Spinal cord (tissue), 10 donors: ENCODE measurements at places on chromosomes 16 and 17. TPM values are rescaled to one million over a fixed set of nuclear protein-coding genes. Genes with fewer than 3 reads are reported as not detected.

- H3K36me3 ChIP-seq, result no peaks in the 10 kb centered on the region
- H3K4me1 ChIP-seq, result peaks cover 11% of the 10 kb centered on the region
- H3K27me3 ChIP-seq, result peaks cover 5% of the 10 kb centered on the region
Observed at GRCh38 chr16:86664522-86665318, 86.4 kb downstream of the FOXL1 start.

GRCh38 chr16:69443927-69444631 is 19.7 kb downstream of the CYB5B start:
- no peak overlapping the region for H3K4me3 ChIP-seq
- no peak for DNase-seq
- peaks cover 3% of the 10 kb centered on the region for H3K4me1 ChIP-seq

DNA sequence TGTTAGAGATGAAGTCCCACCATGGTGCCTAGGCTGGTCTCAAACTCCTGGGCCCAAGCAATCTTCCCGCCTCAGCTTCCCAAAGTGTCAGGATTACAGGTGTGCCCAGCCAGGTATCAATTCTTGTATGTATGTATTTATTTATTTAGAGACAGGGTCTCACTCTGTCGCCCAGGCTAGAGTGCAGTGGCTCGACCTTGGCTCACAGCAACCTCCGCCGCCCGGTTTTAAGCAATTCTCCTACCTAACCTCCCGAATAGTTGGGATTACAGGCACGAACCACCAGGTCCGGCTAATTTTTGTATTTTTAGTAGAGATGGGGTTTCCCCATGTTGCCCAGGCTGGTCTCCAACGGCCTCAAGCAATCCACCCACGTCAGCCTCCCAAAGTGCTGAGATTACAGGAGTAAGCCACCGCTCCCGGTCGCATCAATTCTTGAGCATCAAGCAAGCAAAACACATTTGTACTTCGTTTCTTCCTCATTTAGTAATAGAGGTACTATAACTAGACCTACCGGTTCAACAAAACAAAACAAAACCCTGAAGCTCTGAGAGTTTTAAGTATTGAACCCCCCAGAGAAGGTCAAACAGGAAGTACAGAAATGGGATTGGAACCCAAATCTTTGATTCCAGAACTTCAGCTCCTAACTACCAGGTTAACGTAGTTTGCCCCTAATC is 1.0 kb upstream of the ZNF500 start:
- peak overlapping the region; percentile 87 for H3K27ac ChIP-seq
- H3K36me3 ChIP-seq, result peaks cover 27% of the 10 kb centered on the region
- H3K27me3 ChIP-seq, result no peaks in the 10 kb centered on the region
- H3K4me1 ChIP-seq, result peaks cover 36% of the 10 kb centered on the region

DNA sequence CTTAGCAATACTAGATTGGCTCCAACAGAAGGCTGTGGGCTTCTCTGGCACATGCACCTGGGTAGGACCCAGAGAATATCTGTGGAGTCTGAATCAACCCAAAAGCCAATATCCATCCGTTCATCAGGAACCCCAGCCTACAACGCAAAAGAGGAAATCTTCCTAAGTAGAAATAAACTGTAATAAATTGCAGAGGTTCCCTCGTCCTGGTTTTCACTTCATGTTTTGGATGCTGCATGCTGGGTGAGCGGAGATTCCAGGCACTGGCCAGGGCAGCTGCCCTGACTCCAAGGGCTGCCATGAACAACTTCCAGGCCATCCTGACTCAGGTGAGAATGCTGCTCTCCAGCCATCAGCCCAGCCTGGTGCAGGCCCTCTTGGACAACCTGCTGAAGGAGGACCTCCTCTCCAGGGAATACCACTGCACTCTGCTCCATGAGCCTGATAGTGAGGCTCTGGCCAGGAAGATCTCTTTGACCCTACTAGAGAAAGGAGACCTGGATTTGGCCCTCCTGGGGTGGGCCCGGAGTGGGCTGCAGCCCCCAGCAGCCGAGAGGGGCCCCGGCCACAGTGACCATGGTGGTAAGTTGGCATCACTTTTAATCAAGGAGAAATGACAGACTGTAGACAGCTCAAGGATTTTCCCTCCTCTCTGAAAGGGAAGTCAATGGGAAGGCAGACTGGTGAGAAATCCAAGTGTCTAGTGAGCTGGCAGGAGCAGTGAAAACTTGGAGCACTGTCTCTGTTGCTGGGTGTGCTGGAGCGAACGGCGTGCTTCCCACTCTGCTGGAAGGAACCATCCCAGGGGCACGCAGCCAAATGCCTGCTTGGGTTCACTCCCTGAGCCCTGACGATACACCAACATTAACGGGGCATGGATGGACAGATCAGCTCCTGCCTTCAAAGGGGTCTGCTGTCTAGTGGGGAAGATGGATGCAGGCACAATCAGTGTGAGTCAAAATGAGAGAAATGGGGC is 10.7 kb upstream of the CIITA start:
- H3K4me1 ChIP-seq, result peaks cover 12% of the 10 kb centered on the region
- H3K36me3 ChIP-seq, result no peaks in the 10 kb centered on the region
- no peak overlapping the region for H3K4me3 ChIP-seq
- peak; percentile 29 for DNase-seq

DNA sequence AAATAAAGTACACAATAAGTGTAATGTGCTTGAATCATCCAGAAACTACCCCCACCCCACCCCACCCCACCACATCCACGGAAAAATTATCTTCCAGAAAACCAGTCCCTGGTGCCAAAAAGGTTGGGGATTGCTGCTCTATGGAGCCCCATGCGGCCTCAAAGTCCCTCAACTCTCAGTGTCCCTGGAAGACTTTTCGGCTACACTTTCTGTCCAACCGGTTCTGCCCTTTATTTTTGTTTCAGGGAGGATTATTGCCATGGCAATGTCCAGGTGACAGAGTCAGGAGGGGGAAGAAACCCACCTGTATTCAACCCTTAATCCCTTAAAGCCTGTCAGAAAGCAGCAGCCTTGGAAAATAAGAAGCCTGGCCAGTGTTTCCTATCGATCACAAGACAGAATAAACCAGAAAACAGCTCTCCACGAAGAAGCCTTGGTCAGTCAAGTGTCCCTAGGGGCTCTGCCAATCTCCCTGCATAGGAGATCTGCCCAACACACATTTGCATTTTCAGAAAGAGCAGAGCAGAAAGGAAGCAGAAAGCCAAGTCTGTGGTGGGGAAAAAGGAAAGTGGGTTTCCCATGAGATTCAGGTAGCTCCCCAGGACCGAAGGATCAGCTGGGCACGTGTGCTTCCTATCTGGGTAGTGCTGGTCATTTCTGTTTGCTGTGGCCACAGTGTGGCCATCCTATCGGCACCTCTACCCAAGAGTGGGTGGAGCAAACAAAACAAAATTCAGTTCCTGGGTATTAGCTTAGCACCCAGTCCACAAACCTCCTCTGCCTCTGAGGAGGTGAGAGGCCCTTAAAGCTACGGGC is 342.7 kb downstream of the SOX9 start:
- H3K27ac ChIP-seq, result peak overlapping the region; percentile 73
- no peaks in the 10 kb centered on the region for H3K27me3 ChIP-seq
- no peaks in the 10 kb centered on the region for H3K36me3 ChIP-seq
- no peak overlapping the region for H3K4me3 ChIP-seq
- DNase-seq, result no peak
- peaks cover 60% of the 10 kb centered on the region for H3K4me1 ChIP-seq

- peaks cover 30% of the 10 kb centered on the region for H3K4me1 ChIP-seq
- no peak overlapping the region for H3K4me3 ChIP-seq
- no peaks in the 10 kb centered on the region for H3K27me3 ChIP-seq
- H3K27ac ChIP-seq, result no peak overlapping the region
Observed at GRCh38 chr17:83154311-83155127, 75.1 kb downstream of the METRNL start.

DNA sequence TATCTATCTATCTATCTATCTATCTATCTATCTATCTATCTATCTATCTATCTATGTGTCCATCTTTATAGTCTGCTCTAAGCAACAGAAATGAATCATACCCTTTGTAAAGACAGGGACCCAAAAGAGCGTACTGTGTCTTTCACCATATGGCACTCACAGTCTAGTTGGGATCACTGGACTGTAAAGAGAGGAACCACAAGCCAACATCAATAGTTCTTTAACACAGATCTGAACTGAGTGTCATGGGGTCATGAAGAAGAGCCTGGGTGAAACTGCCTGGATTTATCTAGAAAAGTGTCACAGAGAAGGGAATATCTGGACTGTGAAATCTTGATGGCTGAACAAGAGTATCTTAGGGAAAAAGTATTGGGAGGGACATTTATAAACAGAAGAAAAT is 619.1 kb upstream of the SOX9 start:
- no peak for DNase-seq
- no peaks in the 10 kb centered on the region for H3K27me3 ChIP-seq
- no peaks in the 10 kb centered on the region for H3K36me3 ChIP-seq
- H3K27ac ChIP-seq, result no peak overlapping the region
- H3K4me3 ChIP-seq, result no peak overlapping the region

DNA sequence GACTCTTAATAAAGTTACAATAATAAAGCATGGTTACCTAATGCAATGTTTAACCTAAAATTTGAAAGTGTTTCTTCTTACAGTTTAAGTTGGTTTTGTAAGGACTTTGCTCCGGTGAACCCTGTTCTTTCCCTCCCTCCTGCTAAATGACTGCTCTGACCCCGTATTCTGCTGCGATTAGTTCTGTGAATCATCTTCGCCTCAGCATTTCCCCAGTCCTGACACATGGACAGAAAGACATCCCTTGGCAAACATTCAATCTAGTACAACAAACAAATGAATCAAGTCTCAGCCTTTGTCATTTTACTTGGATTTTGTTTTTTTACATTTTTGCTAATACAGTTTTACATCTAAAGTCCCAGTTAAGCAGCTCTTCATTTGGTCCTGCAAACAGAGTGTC is 15.4 kb downstream of the KCNJ2 start:
- H3K4me1 ChIP-seq, result no peaks in the 10 kb centered on the region
- DNase-seq, result no peak
- no peak overlapping the region for H3K27ac ChIP-seq
- no peaks in the 10 kb centered on the region for H3K36me3 ChIP-seq
- no peak overlapping the region for H3K4me3 ChIP-seq

- no peak for DNase-seq
- no peak overlapping the region for H3K4me3 ChIP-seq
- H3K4me1 ChIP-seq, result no peaks in the 10 kb centered on the region
- no peak overlapping the region for H3K27ac ChIP-seq
- H3K36me3 ChIP-seq, result no peaks in the 10 kb centered on the region
Observed at GRCh38 chr16:20042848-20043247, 30.8 kb downstream of the GPR139 start.

DNA sequence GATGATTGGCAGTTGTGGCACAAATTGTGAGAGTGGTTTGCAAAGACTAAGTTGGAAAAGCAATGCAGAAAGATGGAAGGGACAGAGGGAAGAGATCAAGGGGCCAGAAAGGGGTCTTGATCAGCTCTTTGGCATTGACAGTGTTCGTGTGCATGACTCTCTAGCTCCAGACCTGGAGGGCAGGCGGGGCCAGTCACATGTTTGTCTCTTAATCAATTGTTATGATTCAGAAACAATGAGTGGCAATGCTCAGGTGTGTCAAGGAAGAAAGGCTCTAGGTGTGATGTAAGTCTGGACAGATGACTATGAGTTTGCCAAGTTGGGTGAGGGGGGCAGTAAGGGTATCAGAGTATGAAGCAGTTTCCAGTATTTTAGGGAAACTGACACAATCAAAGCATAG is 32.1 kb downstream of the WSB1 start:
- no peaks in the 10 kb centered on the region for H3K36me3 ChIP-seq
- no peaks in the 10 kb centered on the region for H3K27me3 ChIP-seq
- H3K27ac ChIP-seq, result no peak overlapping the region
- no peak for DNase-seq
- no peak overlapping the region for H3K4me3 ChIP-seq

- peaks cover 7% of the 10 kb centered on the region for H3K27me3 ChIP-seq
- no peaks in the 10 kb centered on the region for H3K36me3 ChIP-seq
- no peak for DNase-seq
Observed at GRCh38 chr17:43648916-43649315, 12.8 kb downstream of the MEOX1 start.

DNA sequence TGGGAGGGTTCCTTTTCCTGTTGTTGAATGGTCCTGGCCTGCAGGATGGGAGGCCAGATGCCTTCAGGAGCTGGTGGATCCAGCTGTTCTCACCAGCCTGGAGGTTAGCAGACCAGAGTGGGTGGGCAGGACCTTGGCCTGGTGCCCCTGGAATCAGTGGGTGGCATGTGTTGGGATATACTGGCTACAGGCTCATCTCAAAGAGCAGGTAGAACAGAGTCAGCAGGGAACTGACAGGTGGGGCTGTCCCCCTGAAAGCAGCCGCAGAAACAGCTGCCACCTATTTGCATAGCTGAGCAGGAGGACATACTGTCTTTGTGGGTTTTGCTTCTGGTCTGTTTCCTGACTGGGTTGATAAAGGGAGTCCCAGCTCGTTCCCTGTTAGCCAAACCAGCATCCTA is 144.1 kb downstream of the RAB11FIP4 start:
- no peak for DNase-seq
- H3K27me3 ChIP-seq, result no peaks in the 10 kb centered on the region
- peaks cover 19% of the 10 kb centered on the region for H3K4me1 ChIP-seq

GRCh38 chr16:50066482-50067289 is 916 bp downstream of the HEATR3 start:
- peak overlapping the region; percentile 59 for H3K4me3 ChIP-seq
- H3K27me3 ChIP-seq, result no peaks in the 10 kb centered on the region
- peak overlapping the region; percentile 10 for H3K27ac ChIP-seq
- peaks cover 17% of the 10 kb centered on the region for H3K4me1 ChIP-seq
- H3K36me3 ChIP-seq, result peaks cover 8% of the 10 kb centered on the region
- no peak for DNase-seq

GRCh38 chr17:35804658-35805192 is 4.6 kb upstream of the TAF15 start:
- no peak overlapping the region for H3K4me3 ChIP-seq
- no peaks in the 10 kb centered on the region for H3K36me3 ChIP-seq
- DNase-seq, result peak; percentile 92
- H3K4me1 ChIP-seq, result peaks cover 34% of the 10 kb centered on the region

DNA sequence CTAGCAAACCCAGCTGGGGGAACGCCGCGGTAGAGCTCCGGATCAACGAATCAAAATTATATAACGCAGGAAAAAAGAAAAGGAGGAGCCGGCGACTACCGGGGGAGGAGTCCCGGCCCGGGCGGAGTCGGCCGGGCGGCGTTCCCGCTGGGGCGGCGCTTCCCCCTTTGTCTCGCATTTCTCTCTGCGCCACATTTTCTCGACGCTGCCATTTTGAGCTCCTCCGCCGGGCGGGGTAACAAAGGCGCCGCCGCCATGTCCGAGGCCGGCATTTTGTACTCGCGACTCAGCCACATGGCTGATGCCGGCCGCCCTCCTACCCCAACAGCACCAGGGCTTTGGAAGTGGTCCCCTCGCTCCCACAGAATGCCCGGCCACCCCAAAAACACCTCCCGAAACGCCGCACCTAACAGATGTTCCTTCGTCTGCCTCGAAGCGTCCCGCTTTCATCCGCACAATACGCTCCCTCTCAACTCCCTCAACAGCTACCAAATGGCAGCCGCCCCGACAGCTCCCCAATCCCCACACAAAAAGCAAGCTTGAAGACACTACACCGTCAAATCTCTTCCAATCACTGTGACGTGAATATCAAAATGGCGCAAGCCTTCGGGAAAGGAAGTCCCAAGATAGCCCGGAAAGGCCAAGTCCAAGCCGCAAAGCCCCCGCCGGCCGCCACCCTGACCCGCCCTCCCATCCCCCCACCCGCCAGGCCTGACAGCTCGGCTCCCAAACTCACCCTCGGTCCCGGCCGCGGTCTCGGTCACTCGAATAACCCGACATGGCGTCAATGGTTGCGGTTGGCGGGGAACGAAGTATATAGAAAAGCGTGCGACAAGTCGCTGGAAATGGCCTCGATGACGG is 519 bp downstream of the DDX5 start:
- H3K36me3 ChIP-seq, result peaks cover 41% of the 10 kb centered on the region
- H3K4me1 ChIP-seq, result peaks cover 6% of the 10 kb centered on the region
- H3K4me3 ChIP-seq, result peak overlapping the region; percentile 98
- no peaks in the 10 kb centered on the region for H3K27me3 ChIP-seq
- peak; percentile 97 for DNase-seq

The TP53TG3B gene
- total RNA-seq, result not detected

The EIF5A gene
- 202 TPM for total RNA-seq

The IKZF3 gene
- 0.30 TPM for total RNA-seq
